ENCODE measurements at places on chromosomes 5 and 9.

DNA sequence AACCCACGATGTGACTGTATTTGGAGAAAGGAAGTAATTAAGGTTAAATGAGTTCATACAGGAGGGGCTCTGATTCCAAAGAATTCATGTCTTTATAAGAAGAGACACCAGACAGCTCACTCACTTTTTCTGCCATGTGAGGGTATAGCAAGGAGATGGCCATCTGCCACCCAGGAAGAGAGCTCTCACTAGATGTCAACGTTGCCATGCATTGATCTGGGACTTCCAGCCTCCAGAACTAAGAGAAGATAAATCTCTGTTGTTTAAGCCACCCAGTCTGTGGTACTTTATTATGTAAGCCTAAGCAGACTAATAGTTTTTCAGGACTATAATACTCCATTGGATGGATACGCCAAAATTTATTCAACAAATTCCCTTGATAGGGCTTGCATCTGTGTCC lies 89.8 kb upstream of the RAD23B start:
- DNase-seq = no peak

DNA sequence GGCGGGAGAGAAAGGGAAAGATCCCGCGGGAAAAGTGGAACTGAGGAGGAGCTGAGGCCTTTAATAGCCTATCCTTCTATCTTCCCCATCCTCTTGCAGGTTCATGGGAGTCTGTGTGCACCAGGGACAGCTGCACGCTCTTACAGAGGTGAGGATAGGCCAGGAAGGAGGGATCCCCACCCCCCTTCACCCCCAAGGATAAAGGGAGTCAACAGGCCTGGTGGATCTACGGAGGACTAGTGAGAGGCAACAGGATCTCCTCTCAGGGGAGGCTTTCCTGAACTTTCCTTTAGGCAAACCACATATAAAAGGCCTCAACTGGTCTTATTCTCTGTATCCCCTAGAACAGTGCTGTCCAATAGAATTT lies 1.1 kb downstream of the TESK1 start:
- DNase-seq = no peak

DNA sequence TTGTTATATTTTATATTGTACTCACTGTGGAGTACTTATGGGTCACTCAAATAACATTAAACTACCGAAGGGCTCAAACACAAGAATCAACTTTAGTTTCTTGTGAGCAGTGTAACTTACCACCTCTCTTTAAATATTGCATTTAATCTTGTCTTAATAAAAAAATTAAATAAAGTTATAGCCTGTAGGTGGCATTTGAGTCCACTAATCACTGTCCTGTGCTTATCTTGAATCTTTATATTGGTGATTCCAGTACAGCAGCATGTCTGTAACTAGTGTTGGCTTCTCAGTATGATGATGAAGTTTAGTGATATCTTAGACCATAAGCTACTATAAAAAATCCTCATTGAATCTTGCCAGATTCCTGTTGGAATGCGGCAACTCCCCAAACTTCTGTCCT lies 313.8 kb downstream of the FAM170A start:
- peak; percentile 31 for DNase-seq

- peak; percentile 5 for DNase-seq
Observed at GRCh38 chr9:98192503-98193335, at the start of gene CORO2A. CORO2A (minus strand) TSS chr9:98192637; CDS start chr9:98157660, 34,977 bp downstream.

DNA sequence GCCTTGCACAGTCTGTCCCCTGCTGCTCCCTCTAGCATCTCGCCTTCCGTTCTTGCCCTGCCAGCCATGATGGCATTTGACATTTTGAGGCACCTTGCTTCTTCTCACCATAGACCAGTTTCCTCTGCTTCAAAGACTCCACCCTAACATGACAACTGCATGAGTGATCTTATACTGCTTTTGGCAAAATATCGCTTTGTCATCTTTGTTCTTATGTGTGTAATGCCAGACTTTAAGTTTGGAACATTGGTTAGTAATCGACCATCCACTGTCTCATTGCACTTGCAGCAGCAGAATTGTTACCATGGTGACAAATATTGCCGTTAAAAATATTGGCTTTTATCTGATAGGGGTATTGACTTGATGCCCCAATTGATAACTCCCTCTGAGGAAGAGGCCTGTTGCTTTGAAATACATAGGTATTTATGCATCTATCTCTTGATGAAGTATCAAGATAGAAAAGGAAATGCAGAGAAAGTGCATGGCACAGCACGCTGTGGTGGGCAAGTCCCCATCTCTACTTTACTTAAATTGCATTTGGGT lies 6.8 kb downstream of the GARIN3 start:
- DNase-seq = no peak

DNA sequence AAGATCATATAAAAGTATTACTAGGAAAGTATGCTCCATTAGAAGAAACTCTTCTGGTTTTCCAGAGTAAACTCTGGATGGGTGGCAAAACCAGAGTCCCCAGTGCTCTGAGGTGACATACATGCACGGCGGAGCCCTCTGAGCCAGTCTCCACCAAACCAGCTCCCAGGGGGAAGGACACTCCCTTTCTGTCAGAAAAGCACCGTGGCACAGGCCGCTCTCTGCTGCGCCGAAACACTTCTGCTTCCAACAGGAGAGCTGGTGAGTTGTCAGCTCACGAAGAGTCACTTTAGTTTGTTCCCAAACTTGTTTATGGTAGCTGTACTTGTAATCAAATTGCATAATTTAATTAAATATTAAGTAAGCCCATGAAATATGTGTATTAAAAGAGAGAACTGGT lies 184.6 kb downstream of the CDK5RAP2 start:
- no peak for DNase-seq

- no peak for DNase-seq
Observed at GRCh38 chr5:5783021-5783420, 360.5 kb downstream of the ICE1 start.

DNA sequence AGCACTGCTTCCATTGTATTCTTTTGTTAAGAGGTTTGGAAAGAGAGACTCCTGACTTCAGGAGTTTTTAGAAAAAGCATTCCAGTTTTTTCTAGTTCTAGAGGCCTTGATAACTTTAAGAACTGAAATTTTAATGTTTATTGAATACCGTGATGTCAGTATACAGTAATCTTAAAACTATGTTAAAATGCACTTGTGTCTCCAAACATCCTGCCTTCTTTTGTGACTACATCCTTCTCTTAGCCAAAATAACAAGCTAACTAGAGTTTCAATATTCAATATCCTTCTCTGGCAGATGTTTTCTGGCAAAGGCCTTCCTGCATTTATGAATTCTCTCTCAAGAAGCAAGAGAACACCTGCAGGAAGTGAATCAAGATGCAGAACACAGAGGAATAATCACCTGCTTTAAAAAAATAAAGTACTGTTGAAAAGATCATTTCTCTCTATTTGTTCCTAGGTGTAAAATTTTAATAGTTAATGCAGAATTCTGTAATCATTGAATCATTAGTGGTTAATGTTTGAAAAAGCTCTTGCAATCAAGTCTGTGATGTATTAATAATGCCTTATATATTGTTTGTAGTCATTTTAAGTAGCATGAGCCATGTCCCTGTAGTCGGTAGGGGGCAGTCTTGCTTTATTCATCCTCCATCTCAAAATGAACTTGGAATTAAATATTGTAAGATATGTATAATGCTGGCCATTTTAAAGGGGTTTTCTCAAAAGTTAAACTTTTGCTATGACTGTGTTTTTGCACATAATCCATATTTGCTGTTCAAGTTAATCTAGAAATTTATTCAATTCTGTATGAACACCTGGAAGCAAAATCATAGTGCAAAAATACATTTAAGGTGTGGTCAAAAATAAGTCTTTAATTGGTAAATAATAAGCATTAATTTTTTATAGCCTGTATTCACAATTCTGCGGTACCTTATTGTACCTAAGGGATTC lies 43.1 kb downstream of the NDFIP1 start:
- DNase-seq = peak; percentile 81

Data from fibroblast of the conjunctiva (primary cell).